ENCODE measurements at places on chromosomes 16 and 17.
A peak's percentile ranks its signal among the peaks of the same experiment; 100 is the strongest.

DNA sequence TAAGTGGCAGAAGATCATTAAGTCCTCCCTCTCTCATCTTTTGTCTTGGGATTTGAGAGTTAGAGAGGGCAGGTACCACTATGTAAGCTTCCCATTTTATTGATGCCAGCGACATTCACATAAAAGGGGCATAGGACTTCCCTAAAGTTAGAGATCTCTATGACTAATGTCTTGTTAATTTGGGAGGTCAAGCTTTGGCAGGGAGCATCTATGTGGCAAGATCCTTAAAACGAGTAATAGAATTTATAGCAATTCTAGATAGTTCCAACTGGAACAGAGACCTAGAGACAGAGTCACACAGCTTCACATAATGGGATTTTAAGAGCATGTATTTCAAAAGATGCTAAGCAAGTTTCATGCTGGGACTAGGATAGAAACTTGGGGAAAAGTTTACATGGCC lies 308.0 kb downstream of the MAP2K6 start:
- no peak for DNase-seq

- no peak for DNase-seq
Observed at GRCh38 chr16:11535494-11535893, 51.2 kb downstream of the LITAF start.

DNA sequence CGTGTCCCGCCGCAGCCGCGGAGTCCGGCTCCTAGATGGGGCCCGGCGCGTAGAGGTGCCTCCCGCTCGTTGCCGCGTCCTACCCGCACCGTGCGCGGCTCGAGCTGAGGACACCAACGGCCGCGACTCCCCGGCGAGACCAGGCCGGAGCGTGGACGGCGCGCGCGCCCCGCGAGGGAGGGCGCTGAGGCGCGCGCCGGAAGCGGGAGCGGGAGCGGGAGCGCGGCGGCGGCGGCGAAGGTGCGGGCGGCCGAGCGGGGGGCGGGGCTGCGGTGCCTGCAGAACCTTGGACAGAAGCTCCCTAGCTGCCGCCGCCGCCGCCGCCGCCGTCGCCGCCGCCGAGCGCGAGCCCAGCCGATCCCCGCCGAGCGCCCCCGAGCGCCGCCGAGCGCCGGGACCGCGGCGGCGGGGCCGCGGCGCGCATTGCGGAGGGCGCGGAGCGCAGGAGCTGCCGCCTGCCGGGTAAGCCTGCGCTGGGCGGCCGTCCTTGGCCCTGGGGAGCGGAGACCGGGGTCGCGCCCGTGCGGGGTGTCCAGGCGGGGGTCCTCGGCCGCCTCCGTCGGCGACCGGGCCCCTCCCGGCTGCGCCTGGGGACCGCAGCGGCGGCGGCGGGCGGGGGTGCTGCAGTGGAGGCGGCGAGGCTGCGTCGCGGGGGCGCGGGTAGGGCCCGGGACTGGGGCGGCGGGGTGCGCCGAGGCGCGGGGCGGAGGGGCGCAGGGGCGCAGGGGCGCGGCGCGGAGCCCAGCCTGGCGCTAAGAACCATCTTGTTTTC lies at the start of gene CDK5R1:
Gene CDK5R1 (plus strand): TSS at position 293 of the 772 bp plus-strand sequence. CDS start 628 bp downstream, outside the sequence.
- DNase-seq: peak; percentile 44

- DNase-seq: no peak
Observed at GRCh38 chr17:45164734-45165269, 3.1 kb downstream of the HEXIM2 start.

DNA sequence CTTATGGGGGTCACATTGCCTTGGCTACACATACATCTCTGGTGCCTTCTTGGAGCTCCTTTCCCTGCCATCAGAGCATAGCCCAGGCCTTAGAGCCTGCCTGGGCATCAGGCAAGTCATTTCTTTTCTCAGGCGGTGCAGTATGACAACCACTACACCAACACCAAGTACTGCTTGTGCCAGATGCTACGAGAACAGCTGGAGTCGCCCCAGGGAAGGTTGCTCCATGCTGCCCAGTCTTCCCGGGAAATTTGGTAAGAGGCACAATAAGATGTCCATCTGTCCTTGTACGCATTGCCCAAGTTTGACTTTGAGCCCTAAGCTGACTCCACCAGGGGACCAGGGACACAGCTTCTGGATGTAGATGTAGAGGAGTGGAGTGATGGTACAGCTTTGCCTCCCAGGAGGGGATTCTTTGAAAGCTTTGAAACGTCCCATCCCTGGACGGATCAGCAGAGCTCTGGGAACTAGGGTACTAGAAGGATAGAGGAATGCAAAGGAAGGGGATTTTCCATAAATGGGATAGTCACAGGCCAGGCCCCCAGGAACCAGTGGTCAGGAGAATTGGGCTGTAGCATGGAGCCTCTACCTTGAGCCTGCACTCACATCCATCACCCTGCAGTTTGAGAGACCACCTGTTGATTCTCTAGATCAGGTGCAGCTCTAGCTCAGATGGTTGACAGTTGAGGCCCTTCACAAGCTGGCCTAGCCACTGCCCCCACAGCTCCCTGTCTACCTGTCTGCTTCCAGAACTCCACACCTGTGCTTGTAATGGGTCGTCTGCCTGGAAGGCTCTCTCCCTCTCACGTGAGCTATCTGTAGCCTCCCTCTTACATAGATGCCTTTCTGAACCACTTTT lies 11.0 kb upstream of the NFATC3 start:
- DNase-seq: no peak

- DNase-seq: peak; percentile 17
Observed at GRCh38 chr16:88569614-88569984, 604 bp upstream of the ZC3H18 start.

DNA sequence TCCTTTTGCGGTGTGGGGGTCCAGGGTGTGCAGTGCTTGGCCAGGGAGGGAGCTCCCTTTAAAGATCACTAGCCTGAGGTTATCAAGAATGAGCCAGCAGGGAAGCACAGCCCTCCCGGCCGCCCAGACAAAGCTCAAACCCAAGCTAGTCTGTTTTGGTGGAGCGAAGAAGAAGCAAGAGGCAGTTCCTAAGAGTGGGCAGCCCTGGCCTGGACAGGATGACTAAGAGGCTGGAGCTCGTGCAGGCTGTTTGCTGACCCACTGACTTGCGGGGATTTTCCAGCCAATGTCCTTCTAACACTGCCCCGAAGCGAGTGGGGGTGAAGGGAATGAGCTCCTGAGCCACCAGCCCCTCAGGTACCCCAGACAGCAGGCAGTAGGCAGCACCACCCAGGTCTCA lies 134.4 kb downstream of the COPRS start:
- no peak for DNase-seq

Data from kidney capillary endothelial cell (primary cell).